Kidney epithelial cell (primary cell): ENCODE measurements at places on chromosomes 3 and 15.

DNA sequence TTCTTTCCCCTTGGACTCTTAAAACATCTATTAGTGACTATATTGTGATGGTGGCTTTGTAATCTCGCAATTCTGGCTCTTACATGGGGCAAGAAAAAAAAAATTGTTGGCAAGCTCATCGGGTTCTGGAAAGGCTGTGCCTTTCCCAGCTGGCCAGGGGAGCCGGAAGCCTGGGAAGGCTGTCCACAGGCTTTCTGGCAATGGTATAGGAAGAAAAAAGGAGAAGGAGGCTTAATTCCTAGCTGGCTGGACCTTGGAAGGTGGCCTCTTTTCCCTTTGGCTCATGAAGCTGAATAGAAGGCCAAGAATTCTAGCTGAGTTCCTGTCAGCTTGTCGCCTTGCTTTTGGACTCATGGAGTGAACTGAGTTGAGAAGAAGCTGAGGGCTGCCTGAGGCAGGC is 243.5 kb upstream of the SEMA6D start:
- DNase-seq = no peak

- no peak for DNase-seq
Measured at GRCh38 chr3:164416491-164417222, 661.6 kb downstream of the SI start.

- no peak for DNase-seq
Measured at GRCh38 chr15:69656271-69657030, 203.8 kb downstream of the RPLP1 start.

GRCh38 chr3:99470841-99471240 is 167.6 kb upstream of the COL8A1 start:
- no peak for DNase-seq

- no peak for DNase-seq
Measured at GRCh38 chr3:170740726-170741591, 129.0 kb downstream of the RPL22L1 start.

DNA sequence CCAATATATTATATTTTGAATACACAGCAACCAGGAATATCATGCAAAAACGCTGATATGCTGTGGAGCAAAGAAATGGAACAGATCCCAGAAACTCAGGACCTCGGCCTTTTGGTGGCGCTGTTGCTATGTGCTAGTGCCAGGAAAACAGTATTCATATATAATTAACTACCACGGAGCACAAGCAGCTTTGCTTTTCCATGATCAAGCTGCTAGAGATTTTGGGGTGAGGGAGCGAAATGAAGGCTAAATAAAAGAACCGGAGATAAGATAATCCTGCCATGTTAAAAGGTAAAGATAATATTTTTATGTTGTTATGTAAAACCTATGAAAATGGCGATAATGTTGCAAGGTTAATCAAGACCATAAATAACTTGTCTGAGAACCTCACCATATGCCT is 157.7 kb upstream of the FAM3D start:
- peak; percentile 19 for DNase-seq

- no peak for DNase-seq
Measured at GRCh38 chr15:31598620-31599019, 272.0 kb downstream of the KLF13 start.

GRCh38 chr3:59249004-59249403 is 199.2 kb upstream of the CFAP20DC start:
- no peak for DNase-seq

- DNase-seq = no peak
Measured at GRCh38 chr15:98722209-98722608, 73.9 kb downstream of the IGF1R start.
